Left ventricle myocardium superior (tissue), 1 donor: ENCODE measurements at places on chromosomes 13 and 19.

DNA sequence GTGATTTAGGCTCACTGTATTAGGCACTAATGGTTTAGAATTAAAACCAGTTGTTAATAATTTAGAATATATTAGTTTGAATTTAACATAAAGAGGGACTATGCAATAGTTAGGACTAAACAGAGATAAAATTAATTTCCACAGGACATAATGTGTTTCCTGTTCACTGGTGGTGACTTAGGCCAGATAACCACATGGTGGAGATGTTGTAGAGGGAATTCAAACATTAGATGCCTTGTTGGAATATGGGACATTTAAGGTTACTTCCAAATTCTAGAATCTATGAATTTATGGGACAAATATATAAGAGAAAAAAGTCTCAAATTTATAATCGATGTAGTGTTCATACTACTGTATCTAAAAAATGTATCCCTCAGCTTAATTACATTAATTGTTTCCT is 615.5 kb upstream of the KLHL1 start:
- DNase-seq: no peak

DNA sequence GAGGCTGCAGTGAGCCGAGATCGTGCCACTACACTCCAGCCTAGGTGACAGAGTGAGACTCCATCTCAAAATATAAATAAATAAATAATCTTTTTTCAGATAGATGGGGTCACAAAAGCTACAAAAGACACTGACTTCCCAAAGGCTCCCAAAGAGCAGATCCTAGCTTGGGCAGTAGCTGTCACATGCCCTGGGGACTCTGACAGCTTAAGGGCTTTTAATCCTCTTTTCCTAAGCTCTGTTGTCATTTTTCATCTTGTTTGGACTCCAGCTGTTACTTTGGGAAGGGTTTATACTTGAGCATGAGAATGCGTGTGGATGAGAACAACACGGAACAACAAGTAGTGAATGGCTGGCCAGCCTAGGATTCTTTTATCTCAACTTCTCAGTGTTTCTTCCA is 231.7 kb downstream of the MZT1 start:
- DNase-seq: no peak

GRCh38 chr19:14310055-14310454 is 71.2 kb upstream of the ADGRE5 start:
- no peak for DNase-seq

GRCh38 chr19:3413796-3414327 is 47.5 kb downstream of the NFIC start:
- no peak for DNase-seq

GRCh38 chr13:51585696-51586095 is 1.4 kb downstream of the WDFY2 start:
- DNase-seq: no peak

- DNase-seq: no peak
Observed at GRCh38 chr13:77980592-77980991, 62.0 kb upstream of the EDNRB start.

GRCh38 chr19:4493929-4494690 is 22.0 kb downstream of the HDGFL2 start:
- DNase-seq: no peak

GRCh38 chr13:99650410-99650809 is 149.1 kb downstream of the TM9SF2 start:
- DNase-seq: no peak

GRCh38 chr19:7088999-7089398 is 19.5 kb downstream of the ZNF557 start:
- no peak for DNase-seq

DNA sequence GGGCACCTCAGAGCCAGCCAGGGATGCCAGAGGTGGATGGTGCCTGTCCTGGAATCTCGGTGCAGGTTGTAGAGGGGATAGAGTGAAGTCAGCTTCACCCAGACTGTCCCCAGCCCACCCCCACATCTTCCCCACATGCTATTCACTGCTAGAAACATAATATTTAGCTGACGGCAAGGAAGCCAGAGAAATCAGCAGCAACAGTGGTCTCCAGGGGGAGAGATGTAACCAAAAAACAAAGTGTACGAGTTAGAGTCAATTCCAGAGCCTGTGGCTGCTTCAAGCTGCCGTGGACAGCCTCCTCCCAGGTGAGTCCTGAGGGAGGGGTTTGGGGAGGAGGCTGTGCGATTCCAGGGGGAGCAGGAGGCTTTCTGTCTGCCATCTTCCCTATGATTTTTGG is 97.6 kb downstream of the ZNF536 start:
- DNase-seq: no peak

DNA sequence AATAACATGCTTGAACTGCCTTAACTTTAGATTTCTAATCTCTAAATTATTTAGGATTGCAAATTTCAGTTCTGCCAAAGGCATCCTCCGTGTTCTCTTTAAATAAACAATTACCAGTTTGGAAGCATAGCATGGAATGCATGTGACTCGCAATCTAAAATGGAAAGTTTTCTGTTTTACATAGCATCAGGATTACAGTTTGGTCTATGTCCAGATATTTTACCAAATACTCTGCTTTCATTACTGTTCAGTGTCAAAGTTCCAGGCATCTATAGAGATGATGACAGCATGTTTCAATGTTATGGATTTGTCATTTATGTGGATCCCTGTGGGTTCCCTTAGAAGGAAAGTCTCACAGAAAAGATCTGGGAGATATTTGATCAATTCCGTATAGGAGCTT is 16.8 kb downstream of the FLT1 start:
- DNase-seq: no peak

- DNase-seq: no peak
Observed at GRCh38 chr13:53058065-53058679, 29.6 kb downstream of the OLFM4 start.

DNA sequence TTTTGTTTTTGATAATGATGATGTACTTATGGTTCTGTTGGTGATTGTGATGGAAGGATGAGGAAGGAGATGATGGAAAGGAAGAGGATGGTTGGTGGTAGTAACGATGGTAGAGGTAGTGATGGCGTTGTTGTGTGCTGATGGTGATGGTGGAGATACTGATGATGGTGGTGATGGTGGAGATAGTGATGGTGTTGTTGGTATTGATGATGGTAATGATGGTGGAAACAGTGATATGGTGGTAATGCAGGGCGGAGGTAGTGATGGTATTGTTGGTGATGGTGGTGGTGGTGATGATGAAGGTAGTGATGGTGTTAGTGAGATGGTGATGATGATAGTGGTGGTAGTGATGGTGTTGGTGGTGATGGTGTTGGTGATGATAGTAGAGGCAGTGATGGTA is 12.7 kb downstream of the CLEC17A start:
- DNase-seq: no peak

DNA sequence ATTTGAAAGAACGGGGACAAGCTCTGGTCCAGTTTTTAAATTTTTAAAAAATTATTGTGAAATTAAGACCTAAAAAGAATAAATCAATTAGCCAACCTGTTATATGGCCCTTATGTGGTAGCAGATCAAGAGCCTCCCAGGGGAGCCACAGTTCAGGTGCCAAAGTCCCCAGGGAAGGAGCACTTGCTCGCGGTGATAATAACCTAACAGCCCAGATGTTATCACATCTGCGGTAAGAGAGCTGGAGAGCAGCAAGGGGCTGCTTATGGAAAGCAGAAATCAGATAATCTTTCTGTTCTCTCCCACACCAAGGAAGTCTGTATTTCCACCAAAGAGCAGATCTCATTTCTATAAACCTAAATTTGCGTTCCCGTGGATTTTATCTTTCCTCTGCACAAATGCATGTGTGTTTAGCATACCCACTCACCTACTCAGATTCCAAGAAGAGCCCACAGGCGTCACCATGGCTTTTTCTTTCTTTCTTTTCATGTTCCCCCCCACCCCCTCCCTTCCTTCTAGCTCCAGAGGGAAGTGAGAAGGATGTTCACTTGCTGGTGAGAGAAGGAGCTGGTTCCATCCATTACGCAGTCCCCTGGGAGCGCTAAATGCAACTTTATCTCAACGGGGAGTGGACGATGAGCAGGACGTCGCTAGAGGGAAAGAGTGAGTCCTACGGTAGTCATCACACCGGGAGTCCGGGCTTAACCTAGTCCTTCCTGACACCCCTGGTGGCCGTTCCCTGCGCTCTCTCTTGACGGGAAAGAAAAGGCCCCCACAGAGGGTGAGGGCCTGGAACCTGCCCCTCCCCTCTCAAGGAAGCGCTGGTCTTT is 1.6 kb upstream of the POU4F1 start:
- no peak for DNase-seq

DNA sequence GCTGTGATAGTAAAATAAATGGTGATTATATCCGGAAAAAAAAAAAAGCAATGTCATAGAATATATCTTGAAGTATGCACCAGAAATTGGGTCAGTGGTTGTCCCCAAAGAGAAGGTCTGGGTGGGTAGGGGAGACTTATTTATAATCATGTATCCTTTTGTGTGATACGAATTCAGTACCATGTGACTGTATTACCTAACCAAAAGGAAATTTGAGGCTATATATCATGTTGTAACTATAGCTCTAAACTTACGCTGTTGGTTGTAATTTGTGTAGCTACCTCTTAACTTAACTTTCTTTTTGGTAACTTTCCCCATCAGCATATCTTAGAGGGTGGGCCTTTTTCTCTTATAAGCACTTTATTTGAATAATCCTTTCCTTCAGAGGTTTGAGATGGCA is 25.2 kb upstream of the KCTD4 start:
- DNase-seq: no peak

- DNase-seq: no peak
Observed at GRCh38 chr13:98821372-98822224, 69.1 kb upstream of the SLC15A1 start.

- no peak for DNase-seq
Observed at GRCh38 chr19:23543351-23543750, 143.7 kb downstream of the ZNF675 start.

DNA sequence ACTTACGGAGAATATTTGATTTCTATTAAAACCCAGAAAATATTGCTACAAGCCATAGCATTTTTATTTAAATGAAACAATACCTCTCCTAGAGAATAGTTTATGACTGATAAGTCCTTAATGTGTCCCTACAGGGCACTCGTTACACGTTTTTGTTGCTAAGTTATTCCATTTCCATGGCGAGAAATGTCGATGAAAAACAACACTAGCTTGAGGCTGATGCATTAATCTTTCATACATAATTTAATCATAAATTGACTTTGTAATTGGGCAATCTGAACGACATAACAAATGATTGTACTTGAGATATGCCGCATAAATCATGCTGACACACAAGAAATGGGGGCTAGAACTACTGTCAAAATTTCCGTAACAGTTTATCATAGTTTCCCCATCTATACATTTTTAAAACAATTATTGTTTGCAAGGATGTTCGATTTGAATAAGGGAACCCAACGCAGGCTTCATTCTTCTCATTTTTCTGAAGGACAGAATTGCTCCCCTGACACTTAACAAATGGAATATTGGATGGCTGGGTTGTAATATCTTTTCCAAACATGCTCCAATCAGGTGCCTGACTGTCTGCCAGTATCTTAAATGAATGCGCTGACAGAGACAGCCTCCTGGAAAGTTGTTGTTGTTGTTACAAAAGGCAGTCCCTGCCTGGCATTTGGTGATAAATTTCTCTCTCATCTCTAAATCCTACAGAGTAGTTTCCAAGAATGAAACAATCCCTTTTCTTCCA is 61.9 kb downstream of the FLT1 start:
- no peak for DNase-seq

DNA sequence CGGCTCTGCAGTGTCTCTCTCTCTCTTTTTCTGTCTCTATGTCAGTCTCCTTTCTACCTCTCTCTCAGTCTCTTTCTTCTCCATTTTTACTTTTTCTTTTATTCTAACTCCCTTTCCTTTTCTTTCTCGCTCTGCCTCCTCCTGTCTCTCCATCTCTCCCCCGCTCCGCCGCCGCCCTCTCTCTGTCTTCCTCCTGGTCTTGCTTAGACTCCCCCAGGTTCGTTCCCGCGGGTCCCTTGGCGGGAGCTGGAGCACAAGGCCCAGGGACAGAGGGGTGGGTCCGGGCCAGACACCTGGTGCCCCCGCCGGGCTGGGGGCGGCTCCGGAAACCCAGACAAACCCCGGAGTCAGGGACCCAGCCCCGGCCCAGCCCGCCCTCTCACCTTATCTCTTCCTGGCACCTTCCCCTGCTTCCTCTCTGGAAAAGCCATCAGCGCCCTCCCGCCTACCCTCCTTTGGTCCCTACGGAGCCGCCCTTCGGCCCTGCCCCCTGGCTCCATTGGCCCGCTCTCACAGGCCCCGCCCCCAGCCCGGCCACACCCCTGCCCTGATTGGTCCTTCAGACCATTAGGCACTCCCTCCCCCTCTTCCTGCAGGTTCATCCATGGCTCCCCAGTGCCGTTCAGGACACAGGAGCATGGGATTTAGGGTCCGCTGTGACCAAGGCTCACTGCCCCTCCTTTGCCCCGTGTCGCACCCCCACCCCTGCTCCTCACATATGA is 15.4 kb upstream of the NOP53 start:
- peak; percentile 82 for DNase-seq
